ENCODE measurements at places on chromosomes 2 and 18. TPM values are rescaled to one million over a fixed set of nuclear protein-coding genes. Genes with fewer than 3 reads are reported as not detected.

GRCh38 chr2:186319105-186319504 is 167.0 kb upstream of the ZC3H15 start:
- DNase-seq: no peak

CXCR4 gene
- 13.2 TPM for total RNA-seq

TEKT4 gene
- 0.22 TPM for total RNA-seq

CMPK2 gene
- 8.7 TPM for total RNA-seq

Measured in mesenteric fat pad (tissue), 1 donor.